ENCODE measurements at places on chromosomes 5 and 9.
A peak's percentile ranks its signal among the peaks of the same experiment; 100 is the strongest.

- no peak for DNase-seq
Measured at GRCh38 chr5:74669821-74670220, 15.2 kb upstream of the HEXB start.

- no peak for DNase-seq
Measured at GRCh38 chr9:110334183-110334582, 3.5 kb downstream of the TXNDC8 start.

DNA sequence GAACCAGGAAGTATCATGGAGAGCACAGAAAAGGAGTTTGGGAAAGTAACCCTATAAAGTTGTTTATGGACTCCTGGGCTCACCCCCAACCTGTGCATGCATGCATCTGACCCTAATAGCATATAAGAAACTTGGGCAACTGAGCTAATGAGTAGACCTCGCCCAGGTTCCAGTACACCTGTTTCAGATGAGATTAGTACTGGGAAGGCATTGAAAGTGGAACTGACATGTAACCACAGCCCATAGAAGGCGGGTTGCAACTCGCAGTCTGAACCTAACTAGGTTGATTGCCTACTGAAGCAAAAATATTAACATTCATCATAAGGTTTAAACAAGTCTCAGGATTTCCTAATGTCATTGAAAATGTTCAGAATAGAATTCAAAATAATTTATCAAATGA lies 87.0 kb downstream of the WNK2 start:
- no peak for DNase-seq

DNA sequence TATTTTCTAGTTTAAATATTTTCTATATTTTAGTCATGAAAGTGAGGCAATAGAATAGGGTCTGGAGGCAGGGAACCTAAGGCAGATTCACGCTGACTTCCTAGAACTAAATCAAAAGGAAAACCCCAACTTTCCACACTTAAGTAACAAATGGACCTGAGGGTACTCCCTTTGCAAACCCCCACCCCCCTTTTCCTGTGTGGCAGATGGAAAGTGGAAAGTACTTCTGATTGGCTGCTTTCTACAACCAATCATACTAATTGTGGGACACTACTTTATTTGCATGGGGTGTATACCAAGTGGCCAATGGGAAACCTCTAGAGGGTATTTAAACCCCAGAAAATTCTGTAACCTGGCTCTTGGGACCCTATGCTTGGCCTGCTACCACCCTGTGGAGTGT lies 4.8 kb upstream of the CENPH start:
- DNase-seq = no peak

- no peak for DNase-seq
Measured at GRCh38 chr5:178411083-178411482, 178.5 kb upstream of the PHYKPL start.

DNA sequence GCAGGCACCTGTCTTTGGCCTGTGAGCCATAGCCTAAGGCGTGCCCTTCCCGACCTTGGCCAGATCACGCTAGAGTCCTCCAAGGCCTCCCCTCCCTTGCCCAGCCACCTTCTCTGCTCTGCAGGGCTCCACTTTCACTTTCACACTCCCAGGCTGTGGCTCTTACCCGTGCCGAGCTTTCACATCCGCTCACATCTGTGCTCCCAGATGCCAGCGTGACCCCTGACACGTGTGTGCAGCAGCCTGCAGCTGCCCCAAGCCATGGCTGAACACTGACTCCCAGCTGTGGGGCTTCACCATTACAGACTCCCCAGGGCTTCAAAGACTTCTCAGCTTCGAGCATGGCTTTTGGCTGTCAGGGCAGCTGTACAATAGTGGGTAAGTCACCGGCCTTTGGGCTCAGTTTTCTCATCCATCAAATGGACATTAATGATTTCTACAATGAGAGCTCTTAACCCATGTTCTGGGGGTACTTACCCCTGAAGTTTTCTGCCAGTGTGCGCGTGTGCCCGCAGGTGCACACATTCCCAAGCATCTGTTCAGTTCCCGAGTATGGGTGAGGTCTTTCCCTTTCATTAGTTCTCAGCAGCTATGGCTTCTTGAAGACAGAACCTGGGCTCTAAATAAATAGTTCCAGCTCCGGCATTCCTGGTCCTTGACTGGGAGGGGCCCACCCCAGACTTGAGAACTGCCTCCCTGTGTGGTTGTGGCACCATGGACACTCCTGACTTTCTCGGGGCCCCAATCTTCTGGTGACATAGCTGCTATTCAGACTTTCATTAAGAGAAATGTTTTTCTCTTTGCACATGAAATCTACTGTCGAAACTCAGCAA lies 118.6 kb downstream of the RGS3 start:
- DNase-seq = peak; percentile 54

GRCh38 chr5:132776131-132776937 lies 705 bp downstream of the SEPTIN8 start:
- no peak for DNase-seq

Measured in activated CD8-positive, alpha-beta memory T cell treated with anti-CD3 and anti-CD28 coated beads for 1 hour (primary cell).